Activated T-helper 1 cell treated with Interleukin-2 at 50 U/mL for 16 hours (primary cell): ENCODE measurements at places on chromosomes 3 and 15.

DNA sequence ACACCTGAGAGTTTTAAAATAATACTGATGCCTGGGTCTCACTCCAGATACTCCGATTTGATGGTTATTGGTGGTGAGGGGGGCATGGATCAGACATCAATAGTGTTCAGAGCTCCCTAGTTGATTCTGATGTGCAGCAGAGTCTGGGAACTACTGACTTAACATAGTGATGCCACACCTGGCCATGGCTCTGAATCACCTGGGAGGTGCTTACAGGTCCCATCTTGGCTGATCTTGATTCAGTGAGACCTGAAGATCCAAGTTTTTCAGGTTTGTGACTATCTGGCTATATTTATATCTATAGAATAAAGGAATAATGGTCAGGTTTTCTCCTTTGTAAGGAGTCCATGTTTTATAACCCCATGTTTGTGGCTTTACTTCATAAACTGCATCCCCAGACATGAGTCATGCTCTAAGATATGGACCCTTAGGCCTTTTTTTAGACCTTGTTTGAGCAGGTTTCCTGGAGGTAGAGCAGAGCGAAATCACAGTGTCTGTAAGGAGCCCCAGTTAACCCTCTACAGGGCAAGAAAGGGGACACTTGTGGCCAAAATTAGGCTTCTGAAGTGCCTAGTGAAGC, 101.4 kb downstream of the LARS2 start:
- no peak for DNase-seq

DNA sequence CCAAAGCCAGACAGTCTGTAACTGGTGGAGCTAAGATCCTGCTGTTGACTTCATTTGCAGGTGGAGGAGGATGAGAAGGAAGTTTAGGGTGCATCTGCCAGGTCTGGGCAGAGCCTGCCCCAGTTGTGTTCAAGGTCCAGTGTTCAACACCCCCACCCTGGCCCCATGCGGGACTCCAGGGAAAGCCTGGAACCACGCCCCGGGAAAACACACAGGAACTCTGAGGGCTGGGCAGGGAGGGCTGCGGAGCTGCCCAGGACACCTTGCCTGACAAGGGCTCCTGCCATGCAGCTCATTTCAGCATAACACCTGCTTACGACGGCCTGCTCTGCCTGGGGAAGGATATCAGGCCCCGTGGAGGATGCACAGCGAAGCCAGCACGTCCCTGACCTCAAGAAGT, 286.3 kb downstream of the XXYLT1 start:
- no peak for DNase-seq

DNA sequence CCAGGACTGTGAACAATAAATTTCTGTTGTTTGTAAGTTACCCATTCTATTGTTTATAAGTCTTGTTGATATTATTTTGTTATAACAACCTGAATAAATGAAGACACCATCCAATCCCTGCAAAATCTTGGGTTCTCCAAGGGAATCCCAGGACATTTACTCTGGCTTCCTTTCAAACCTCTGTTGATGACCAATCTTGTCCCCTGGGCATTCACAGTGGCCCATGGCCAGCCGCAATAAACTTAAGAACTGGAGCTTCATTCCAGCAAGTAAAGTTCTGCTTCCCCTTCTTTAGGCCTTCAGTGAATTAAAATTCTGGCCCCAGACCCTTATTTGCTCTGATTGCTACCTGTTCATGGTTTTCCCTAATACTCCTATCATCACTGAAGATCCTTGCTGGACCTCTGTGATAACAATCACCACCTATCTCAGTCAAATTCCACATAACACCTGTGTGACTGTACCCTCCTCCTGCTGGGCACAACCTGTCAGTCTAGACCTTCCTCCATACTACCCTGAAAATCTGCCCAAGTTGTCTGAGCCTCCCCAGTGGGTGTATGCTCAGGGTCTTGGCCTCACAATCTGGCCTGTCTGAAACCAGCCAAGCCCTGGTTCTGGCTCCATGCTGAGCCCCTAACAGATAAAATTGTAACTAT, 153.1 kb downstream of the SEMA6D start:
- DNase-seq, result no peak

DNA sequence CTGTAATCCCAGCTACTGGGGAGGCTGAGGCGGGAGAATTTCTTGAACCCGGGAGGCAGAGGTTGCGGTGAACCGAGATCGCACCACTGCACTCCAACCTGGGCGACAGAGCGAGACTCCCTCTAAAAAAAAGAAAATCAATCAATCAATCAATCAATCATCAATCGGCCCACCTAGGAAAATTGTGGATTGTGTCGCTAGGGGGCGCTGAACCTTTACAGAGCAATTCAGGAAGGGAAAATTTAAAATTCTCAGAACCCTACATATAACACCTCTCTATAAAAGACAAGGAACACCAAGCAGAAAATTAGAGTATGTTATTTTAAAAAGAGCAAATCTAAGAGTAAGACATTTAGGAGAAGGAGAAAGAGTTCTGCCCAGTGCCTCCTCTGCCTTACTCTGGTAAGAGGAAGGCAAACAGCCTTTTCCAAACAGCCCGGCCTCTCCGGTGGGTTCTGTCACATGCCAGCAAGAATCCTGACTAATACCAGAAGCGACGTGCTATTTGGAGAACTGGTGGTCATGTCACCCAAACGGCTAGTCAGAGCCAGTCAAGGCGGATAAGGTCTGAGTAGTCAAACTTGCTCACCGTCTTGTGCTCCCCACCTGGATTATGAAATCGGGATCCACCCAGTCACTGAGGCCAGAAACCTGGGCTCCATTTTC, 22.3 kb upstream of the SMCO1 start:
- DNase-seq, result peak; percentile 47

- DNase-seq, result no peak
Observed at GRCh38 chr3:127224118-127224517, 31.2 kb downstream of the PRR23E start.

DNA sequence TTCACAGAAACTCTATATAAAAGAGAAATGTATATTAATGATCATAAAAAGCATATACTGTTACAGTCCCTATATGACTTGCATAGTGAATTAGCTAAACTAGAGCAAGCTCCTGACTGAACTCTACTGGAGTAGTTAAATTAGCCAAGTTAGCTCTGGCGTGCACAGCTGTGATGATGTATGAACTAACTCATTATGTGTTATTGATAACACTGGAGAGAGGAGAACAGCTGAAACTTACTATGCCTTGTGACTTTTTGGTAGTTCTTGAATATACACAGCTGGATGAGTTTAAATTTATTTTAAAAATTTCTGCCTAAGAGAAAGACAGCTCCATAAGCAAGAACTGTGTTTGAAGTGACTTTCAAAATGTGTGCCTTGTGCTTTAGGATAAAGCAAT, 8.1 kb downstream of the TIPARP start:
- no peak for DNase-seq

GRCh38 chr3:120742849-120743365, 363 bp downstream of the GTF2E1 start:
- no peak for DNase-seq

- no peak for DNase-seq
Observed at GRCh38 chr15:74339371-74339770, 28.1 kb downstream of the CYP11A1 start.

DNA sequence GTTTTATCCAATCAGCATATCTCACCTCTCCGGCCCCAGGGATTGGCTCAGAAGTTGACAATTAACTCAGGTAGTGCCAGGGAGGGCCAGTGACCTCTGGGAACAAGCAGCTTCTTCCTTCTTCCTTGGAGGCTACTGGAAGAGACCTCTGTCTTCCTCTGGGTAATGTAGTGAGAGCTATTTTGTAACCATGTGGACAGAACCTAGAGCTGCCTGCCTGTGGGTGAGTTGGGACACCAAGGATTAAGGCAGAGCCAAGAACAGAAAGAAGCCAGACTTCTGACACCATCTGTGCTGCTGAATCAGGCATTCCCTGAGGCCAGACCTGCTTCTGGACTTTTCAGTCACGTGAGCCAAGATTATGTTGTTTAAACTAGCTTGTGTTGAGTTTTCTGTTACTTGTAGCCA, 5.9 kb upstream of the NDUFAF1 start:
- no peak for DNase-seq

DNA sequence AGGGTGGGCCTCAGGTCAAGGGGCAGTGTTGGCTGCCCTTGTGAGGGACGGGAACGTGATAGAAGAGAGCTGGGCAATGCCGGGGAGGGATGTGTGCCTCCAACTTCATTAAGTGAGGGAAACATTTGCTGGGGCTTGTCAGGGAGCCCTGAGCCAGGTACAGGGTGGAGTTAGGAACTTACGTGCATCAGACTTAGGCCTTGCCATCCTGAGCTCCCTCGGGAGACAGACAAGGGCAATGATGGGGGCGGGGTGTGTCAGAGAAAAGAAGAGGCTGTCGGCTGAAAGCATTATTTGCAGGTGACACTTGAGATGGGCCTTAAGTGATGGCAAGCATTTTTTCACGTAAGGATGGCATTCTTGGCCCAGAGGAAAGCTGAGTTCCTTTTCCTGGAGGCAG, 1.6 kb downstream of the FAM131A start:
- no peak for DNase-seq

GRCh38 chr3:159667261-159667660, 321.4 kb upstream of the IL12A start:
- no peak for DNase-seq

GRCh38 chr3:106473576-106474475, 605.0 kb upstream of the CBLB start:
- DNase-seq, result no peak

DNA sequence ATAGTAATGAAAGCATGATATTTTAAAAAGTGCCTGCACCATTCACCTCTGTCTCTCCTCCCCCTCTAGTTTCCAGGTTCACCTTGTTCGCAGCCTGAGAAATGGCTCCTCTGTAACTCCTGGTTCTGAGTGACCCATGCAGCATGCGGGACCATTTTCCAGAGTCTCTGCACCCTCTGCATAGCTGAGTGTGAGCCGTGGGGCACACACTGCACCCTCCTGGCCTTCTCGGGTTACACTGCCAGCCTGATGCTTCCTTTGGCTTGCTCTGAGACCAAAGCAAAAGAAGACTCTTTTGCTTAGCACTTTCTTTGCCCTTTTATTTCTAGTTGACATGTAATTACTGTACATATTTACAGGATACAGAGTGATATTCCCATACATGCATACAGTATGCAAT, 287.3 kb downstream of the GABRG3 start:
- no peak for DNase-seq

DNA sequence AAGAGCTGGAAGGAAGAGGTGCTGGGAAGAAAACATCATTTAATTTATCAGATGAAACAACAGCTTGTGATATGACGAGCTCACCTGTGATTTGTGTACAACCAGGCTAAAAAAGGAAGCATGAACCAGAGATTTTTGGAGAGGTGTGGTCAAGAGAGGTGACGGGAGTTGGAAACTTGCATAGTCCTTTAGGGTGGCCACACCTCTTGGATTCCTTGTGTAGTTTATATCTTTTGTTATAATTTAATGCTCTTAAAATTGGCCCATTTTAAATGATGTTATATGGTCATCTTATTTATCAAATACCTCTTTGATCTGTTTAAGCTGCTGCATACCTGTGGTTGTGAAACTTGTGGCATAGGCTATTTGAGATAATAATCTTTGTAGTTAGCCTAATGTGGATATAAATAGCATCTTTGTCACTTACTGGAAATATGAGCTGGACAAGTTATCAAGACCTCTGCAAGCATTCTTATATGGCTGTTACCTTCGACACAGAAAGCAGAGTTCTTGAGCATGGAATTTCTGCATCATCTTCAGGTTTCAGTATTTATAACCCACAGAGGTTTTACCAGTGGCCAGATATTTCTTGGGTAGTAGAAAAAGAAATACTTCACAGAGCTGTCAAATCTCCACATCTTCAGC, 49.1 kb downstream of the IL1RAP start:
- DNase-seq, result no peak

DNA sequence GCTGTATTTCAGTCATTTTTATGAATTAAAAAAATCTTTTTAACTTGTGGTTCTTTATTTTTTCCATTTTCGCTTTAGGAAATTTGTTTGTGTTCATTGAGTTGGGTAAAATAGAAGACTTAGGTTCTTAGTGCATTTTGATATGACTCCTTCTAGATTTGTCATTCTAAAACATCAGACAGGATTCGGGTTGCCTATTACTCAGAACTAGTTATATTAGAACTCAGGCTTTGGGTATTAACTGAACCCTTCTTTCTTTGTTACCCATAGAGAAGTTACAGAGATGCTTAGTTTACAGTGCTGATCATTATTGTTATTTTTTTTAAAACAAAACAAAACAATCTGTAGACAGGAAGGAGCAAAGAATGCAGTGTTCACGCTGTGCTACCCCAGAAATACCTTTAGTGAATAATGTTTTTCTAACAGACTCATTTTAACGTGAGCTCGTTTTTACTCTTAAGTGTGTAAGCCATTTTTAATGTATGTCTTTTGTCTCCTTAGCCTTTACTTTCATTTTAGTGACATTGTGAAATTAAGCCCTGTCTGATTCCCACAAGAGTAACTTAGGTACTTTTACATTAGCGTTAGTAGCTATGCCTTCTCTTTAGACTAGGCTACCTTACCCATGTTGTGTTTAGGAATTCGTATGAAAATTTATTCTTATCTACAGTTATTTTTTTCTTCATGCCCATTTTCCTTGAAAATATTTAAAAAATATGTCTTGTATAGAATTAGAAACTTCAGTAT, 53.4 kb downstream of the CMC1 start:
- no peak for DNase-seq

DNA sequence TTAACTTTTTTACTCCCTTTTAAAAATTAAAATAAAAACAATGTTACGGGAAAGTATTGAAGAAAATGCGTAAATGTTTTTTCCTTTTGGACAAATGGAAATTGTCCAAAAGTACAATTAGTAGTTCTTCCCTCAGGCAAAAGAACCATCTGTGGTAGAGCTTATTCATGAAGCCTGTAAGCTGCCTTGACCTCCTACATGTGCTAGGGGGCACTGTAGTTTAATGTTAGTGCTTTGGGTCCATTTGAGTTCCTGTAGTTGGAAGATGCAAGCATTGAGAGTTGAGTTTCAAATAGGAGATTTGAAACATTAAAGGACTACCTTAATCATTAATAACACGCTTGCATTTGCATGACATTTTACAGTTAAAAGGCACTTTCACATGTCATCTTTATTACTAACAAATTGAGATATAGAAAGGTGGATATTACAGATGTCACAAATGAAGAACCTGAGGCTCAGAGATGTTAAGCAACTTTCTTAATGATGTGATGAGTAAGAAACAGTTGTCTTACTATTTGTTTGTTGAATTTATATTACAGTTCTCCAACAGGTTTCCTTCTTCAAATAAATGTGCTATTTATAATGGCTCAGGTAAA, 1.8 kb upstream of the ZNF385D start:
- DNase-seq, result no peak

DNA sequence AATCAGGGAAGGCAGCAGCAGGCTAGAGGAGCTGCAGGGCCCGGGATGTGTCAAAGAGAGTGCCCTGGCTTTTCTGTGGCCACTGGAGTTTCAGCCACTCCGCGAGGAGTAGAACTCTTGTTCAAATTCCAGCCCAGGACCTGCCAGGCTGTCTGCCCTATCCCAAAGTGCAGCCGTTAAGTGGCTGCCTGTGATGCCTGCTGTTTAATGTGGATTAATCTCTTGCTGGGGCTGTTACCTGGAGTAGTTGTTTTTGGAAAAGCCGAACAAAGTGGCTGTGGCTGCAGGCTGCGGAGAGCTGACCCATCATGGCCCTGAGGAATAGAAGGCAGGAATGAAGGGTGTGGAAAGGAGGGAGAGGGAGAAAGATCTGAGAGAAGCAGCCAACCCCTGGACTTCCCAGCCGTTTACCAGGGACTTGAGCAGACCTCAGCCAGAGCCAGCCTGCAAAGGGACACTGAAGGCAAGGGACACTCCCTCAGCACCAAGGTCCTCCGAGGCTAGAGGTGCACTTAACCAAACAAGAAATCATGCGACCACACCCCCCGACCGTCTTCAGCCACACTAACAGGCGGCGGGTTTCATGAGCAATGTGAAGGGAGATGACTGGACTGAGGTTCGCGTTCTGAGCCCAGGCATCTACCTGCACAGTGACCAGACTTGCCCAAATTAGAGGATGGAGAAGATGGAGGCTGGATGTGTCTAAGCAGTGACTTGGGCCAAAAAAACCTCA, 4.7 kb downstream of the CDAN1 start:
- no peak for DNase-seq
